ENCODE measurements at places on chromosomes 11 and 22.

DNA sequence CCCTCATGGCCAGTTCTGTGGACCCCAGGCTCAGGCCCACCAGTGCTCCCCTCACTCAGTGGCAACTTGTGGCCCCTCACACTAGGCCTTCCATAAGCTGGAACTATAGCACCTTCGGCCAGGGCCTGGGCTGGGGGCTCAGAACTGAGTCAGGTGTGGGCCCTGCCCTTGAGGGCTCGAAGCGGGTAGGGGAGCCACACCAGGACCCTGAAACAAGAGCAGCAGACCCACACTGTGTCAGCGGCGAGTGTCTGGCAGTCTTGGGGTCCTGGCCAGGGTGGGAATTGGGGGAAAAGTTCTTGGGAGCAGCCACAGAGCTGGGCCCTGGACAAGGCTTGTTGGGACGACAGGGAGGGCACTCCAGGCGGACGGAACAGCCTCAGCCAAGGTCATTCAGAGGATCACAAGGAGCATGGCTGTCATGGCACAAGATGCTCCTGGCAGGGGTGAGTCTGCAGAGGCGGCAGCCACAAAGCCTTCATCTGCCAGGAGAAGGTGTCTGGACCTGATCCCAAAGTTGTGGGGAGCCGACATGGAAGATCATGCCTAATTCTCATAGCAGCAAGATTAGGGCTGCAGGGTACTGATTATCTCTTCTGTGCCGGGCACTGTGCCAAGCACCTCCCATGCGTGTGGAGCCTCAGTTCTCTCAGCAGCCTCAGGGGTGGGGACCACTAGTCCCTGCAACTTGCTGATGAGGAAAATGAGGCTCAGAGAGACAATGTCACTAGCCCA is 50.7 kb downstream of the SHISAL1 start:
- DNase-seq = no peak

DNA sequence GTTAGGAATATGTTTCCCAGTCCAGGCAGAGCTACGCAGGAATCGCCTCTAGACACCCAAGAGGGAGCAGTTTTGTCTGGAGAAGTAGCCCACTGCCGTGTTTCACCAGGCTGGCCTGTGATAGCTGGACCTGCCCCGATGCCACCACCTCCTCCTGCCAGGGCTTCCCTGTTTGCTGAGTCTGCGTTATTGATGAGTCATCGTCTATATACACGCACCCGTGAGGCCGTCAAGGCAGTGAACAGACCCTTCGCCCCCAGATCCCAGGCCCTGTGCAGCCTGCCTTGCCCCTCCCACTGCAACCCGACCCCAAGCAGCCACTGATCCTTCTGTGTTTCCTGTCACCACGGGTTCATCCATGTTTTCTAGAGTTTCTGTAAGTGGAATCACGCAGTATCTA is 141.9 kb downstream of the IGLL1 start:
- DNase-seq = no peak

DNA sequence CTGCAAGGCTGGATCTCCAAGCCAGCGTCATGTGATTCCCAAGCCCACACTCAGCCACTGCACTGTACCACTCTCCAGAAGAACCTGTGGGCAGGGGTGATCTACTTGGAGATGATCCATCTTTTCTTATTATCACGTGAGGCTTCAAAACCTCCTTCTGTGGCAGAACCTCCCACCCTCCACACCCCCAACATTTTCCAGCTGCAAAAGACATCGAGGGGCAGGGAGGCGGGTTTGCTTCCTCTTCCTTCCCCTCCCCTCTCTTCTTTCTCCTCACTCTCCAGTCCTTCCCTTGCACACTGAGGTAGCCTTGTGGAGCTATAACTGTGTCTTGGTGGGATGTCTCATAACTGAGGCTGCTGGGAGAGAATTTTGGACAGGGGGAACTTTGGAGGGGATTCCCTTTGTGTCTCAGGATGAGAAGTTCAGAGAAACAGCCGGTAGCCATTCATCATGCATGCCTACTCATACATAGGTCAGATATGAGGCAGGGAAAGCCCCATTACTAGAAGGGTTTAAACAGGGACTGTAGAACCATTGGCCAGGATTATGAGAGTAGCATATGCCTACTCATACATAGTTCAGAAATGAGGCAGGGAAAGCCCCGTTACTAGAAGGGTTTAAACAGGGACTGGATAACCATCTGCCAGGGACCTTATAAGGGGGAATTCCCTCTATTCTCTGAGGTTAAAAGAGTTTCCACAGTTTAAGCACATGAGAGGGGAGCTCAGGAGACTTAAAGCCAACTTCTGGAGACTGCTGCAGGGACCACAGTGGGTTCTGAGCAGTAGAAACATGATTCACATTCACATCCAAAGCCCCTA is 420.7 kb upstream of the CADM1 start:
- DNase-seq = no peak

DNA sequence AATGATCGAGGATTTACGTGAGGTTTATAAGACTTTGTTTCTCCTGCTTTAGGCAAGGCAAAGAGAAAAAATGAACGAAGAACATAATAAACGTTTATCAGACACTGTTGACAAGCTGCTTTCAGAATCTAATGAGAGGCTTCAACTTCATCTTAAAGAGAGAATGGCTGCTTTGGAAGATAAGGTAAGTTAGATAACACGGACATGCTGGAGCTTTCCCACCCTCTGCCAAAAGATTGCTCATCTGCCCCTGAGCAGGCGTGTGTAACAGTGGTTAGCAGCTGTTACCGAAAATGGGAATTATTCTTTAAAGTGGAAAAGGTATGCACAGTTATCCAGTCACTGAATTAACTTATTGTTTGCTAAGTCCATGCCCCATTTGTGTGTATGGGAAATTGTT is 62.8 kb upstream of the CTTN start:
- no peak for DNase-seq

DNA sequence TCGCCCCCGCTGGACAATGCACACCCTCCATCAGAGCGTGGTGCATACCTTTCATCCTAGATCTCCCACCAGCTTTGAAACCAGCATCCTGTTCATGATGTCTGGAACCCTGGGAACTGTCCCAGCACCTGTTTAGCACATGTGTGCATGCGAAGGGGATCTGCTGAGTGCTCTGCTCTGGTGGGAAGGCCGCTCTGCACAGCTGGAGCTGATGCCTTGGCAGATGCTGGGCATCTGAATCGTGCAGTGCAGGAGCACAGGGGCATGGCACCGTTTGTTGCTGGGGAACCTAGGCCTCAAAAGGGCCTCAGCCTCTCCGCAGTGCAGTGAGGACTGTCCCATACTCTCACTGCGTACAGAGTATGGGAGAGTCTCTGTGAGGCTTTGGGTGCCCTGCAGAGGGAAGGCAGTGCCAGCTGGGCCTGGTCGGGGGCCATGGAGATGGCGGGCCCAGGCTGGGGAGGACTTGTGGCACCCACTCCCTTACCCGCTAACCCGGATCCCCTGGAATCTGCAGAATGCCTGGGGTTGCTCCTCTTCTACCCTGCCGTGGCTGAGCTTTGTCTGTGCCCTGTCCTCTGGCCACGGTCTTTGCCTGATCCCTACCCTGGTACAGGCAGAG is 72.9 kb upstream of the ATXN10 start:
- no peak for DNase-seq

- DNase-seq = no peak
Observed at GRCh38 chr11:116445108-116446047, 327.4 kb downstream of the BUD13 start.

GRCh38 chr11:64077607-64078006 is 41.9 kb downstream of the FLRT1 start:
- no peak for DNase-seq

- no peak for DNase-seq
Observed at GRCh38 chr11:120139316-120140069, 1.6 kb upstream of the TRIM29 start.

DNA sequence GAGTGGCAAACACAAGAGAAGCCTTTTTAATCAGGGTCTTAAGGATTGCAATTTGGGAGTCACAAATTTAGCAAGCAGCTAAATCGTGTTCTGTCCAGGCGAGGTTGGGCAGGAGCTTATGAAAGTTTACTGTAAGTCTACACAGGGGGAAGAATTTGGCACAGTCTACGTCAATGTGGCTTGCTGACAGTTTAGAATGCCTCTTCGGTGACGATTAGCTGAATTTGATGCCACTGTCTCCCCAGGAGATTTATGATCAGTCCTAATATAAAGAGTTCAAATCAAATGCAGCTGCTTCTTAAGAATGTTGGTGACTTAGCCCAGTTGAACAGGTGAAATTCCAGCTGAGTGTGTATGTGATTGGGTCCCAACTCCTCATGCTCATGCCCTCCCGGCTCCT is 114.1 kb upstream of the CLPB start:
- no peak for DNase-seq

DNA sequence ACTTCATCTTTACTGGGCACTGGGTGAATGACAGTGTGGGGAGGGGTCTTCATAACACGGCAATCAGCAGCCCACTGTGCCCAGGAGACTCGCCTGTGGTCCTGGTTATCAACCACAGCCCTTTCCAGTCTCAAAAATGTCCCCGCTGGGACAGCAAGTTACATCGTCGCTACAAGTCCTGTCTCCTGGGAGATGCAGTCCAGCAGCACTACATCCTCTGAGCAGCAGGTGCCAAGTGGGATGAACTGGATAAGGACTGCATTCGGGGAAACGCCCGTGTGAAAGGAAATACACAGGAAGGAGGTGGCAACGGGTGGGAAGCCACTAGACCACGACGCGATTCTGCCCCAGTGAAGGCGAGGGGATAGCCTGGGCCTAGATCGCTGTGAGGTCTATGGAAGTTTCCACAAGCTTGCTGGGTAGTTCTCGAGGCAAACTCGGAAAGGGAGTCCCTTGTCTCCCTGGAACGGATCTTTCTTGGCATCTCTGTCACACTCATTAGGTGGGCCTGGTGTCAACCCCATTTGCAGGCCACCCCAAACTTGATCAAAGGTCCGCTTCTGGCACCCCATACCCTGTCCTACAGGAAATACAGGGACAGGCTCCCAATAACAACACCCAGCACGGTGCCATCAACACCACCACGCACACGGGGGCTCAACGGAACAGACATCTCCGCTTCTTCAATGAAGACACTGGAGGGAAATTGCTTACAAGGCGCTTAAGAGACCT is 4.4 kb downstream of the ASCL2 start:
- DNase-seq = no peak

- DNase-seq = no peak
Observed at GRCh38 chr11:76512851-76513653, 68.2 kb downstream of the EMSY start.

DNA sequence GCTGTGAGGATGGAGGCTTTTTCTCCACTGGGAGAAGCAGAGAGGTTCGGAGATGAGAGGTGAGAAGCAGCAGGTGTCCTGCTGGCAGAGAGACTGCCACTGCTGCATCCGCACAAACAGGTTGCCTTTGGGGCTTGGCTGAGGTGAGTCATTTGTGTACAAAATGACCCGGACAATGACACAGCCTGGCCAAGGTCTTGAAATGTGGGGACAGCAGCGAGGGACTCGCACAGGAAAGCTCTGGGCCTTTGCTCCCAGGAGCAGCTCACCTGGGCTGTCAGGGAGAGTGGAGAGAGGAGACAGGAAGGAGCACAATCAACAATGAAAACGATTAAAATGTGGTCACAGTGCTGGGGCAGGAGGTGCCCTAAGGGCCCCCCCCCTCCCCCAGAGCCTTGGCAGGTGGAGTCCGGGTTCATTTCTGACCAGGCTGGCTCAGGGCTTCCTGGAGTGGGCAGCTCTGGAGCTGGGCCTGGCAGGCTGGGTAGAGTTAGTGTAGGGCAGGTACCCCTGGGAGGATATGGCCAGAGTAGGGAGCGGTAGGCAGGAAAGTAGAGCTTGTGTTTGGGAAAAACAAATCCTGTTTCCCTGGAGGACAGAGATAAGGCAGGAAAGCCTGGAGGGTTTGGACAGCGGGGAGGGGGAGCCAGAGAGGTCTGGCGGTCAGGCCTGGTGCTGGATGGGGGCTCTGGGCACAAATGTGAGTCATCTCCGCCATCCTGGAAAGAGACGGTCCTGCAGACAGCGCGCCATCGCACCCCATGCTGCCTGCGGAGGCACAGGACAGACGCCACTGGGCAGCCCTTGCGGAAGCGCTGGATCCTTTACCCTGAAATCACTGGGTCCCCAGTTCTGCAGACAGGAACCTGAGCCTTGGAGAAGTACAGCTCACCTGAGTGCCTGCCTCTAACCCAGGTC is 37.8 kb upstream of the CELSR1 start:
- DNase-seq = no peak

DNA sequence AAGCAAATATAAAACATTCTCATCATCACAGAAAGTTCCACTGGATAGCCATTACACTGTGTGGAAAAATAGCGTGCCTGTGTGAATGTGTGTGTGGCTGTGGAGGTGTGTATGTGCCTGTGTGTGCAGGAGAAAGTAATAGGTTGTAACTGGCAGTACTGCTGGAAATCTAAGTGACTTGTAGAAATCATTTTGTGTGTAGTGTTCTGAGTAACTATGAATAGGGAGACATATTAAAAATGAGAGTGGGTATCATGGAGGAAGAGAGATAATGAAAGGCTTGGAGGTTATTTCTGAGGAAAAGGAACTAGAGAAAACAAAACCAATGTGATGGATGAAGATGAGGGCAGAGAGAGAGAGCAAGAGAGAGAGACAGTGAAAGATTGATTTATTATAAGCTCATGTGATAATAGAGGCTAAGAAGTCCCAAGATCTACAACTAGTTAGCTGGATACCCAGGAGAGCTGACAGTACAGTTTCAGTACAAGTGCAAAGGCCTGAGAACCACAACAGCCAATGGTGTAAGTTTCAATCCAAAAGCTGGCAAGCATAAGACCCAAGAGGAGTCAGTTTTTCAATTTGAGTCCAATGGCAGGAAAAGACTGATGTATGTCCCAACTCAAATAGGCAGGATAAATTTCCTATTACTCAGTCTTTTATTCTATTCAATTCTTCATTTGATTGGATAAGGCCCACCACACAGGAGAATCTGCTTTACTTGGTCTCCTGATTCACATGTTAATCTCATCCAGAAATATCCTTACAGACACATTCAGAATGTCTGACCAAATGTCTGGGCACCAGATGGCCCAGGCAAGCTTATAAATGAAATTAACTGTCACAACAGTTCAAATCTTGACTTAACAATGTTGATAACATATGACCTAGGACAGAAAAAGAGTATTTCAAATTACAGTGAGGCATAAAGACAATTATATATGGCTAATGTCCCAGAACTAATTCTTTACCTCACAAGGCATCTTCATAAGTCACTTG is 14.9 kb downstream of the KBTBD3 start:
- DNase-seq = no peak

GRCh38 chr11:70612459-70613141 is 214.3 kb downstream of the CTTN start:
- no peak for DNase-seq

- no peak for DNase-seq
Observed at GRCh38 chr11:121996574-121996973, 119.4 kb downstream of the BLID start.

GRCh38 chr11:78325274-78325781 is 92.3 kb downstream of the GAB2 start:
- no peak for DNase-seq

DNA sequence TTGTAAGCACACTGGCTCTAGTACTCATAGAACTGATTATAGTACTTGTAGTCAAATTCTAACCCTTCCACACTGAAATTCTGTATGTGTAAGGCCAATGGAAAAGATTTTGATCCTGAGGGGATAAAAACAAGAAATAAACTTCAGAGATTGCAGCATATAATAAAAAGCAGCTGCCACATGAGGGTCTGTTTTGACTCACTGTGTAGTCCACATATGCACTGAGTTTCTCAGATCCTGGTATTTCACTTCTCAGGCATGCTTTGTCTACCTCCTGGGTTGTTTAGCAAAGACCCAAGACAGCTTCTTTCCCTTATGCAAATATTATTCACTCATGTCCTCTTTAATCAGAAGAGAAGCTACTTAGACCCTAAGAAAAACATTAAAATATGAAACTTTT is 71.1 kb upstream of the SLC5A12 start:
- DNase-seq = no peak

GRCh38 chr11:124233376-124233775 is 7.5 kb upstream of the OR8G1 start:
- DNase-seq = no peak

Measured in NCI-H1417 treated with DMSO at 0.1 percent for 48 hours (cell line).